ENCODE measurements at places on chromosomes 6 and 20.

DNA sequence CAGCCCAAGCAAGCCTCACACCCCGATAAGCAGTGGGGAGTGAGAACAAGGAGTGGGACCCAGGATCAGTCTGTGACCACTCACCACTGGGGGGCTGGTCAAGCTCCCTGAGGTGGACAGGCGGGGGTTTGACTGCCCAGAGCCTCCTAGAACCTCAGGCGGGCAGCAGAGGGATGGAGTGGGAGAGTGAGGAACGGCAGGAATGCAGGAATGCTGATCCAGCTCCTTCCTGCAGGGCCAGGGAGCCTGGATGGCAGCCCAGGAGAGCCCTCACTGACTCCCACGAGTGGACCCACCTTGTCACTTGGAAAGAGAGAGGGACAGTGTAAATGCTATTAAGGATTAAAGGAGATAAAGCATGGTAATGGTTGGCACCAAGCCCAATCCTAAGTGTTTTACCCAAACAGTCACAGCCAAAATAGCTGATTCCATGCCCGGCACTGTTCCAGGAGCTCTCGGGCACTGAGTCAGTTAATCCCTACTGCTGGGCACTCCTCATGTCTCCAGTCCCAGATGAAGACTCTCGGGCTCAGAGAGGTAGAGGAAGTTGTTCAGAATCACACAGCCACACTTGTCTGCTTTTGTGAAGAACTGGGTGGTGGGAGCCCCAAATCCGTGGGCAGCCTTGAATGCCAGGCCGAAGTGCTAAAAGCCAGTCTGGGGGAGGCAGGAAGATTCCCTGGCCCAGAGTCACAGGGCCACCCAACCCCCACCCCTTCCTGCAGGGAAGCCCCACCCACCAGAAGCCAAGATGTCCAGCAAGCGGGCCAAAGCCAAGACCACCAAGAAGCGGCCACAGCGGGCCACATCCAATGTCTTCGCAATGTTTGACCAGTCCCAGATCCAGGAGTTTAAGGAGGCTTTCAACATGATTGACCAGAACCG, 3.1 kb downstream of the MYL9 start:
- peak; percentile 47 for DNase-seq

GRCh38 chr20:25321262-25321831, 69.3 kb downstream of the ABHD12 start:
- DNase-seq, result no peak

GRCh38 chr6:34374508-34374907, 18.0 kb downstream of the NUDT3 start:
- DNase-seq, result no peak

GRCh38 chr6:40999569-40999968, 39.5 kb downstream of the UNC5CL start:
- peak; percentile 27 for DNase-seq

DNA sequence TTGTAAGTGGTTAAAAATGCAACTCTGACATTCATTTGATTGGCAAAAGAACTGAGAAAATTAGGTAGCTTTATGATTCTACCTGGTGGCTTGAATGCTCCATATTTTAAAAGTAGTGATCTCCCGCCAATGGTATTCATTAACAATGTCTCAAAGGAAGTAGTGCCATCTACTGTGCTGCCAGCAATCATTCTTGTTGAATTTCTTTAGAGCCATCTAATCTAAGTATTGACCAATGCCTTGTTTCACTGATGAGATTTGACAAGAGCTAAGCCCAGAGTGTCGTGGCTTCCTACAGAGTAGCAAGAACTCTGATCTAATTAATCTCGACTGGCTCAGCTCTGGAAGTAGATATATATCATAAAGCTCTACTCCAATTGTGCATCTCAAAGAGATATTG, 696.7 kb downstream of the C6orf118 start:
- DNase-seq, result no peak

GRCh38 chr6:170475118-170475517, 78.0 kb downstream of the PSMB1 start:
- no peak for DNase-seq

GRCh38 chr6:149906405-149906804, 8.5 kb upstream of the RAET1E start:
- no peak for DNase-seq

DNA sequence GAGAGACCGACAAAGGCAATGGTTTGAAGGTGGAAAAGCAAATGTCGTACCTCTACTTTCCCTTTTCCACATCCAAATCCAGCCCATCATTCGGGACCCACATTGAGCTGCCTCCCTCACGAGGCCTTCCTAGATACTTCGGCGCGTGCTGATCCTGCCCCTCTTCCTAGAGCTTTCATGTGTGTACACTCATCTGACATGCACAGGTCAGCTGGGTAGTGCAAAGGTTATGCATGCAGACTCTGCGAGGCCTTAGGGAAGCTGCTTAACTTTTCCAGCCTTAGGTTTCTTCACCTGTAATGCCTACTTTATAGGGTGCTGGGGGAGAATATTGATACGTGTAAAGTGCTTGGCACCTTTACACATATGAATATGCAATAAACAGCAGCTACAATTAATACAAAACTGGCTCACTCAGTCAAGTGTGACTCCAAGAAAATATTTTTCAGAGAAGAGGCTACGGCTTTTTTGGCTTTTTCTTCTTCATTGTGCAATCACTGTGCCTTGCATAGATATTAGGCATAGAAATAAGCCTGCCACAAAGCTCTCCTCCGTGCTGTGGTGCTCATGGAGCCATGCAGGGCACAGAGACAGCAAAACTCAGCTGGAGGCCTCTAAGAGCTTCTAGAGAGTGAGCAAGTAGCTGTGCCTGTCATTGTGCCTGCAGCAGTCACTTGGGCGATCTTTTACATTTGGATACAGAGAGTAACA, 3.6 kb upstream of the MANBAL start:
- no peak for DNase-seq

DNA sequence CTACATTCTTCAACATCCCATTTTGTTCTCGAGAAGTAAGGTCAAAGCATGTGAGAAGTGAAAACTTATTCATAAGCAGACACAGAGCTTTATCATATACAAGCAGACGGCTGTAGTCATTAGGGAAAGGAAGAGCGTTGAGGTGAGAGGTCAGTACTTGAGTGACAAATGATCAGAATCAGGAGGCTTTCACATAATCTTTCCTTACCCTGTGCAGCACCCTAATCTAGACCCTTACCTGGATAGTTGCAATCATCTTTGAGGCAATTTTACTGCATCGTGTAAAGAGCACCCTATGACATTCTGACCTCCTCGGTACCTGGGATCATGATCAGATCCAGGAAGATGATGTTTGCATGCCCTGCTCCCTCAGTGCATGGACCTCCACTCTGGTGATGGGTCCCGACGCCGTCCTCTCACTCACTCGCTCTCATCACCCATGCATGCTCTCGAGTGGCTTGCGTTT, 62.7 kb downstream of the RNF182 start:
- DNase-seq, result no peak

DNA sequence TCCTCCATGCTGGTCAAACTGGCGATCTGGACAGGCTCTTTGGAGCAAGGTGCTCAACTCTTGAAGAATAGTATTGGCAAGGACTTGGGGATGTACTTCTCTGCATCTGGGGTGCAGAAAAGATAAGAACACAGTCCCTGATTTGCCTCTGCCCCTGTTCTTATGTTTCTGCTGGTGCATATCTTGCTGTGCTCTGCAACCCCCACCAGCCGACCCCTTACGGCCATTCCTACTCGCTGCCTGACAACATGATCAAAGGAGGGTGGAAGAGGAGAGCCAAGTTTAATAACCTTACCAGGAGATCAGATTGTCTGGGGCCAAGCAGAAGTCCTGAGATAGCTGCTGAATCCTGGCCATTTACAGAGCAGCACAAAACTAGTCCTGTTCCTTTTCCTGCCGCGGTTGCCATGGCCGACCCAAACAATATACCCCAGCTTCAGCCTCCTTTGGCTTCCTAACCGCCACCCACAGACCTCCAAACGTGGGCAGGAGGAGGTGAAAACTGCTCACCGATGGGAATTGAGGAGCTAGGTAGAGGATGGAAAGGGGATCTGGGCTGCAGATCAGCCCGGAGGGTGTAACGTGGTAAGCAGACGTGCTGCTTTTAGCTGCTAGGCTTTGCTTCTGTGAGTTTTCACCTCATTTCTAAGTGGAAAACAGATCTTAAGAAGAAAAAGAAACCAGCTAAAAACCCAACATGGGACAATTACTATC, 60.9 kb downstream of the ATXN1 start:
- DNase-seq, result no peak

DNA sequence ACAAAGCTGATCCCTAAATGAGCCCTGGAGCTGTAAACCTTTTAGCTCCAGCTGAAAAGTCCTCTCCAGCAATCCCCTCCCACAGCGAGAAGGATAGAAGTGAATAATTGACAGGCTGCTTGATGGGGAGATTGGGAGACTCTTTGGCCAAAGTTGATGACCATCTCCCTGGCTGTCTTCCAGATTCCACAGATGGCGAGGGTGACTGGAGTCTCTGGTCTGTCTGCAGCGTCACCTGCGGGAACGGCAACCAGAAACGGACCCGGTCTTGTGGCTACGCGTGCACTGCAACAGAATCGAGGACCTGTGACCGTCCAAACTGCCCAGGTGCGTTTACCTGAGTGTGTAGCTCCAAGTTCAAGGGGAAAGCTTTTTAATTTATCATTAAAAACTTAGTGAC, 67.3 kb downstream of the ISM1 start:
- DNase-seq, result no peak

DNA sequence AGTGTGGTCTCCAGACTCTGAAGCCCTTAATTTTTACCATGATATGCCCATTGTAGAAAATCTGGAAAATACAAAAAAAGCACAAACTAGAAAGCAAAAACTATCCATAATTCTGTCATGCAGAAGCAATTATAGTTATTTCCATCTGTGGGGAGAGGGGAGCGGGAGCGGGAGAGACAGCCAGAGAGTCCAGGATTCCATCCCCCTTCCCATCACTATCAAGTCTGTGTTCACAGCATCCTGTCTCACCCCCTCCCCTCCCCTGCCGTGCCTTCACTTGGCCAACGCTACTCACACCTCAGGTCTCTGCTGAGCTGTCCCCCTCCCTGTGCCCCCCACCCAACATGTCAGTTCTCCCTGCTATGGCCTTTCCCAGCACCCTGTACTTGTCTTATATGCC, 14.5 kb downstream of the RIMS4 start:
- DNase-seq, result no peak

GRCh38 chr20:57429580-57430200, 38.5 kb downstream of the RBM38 start:
- DNase-seq, result no peak

DNA sequence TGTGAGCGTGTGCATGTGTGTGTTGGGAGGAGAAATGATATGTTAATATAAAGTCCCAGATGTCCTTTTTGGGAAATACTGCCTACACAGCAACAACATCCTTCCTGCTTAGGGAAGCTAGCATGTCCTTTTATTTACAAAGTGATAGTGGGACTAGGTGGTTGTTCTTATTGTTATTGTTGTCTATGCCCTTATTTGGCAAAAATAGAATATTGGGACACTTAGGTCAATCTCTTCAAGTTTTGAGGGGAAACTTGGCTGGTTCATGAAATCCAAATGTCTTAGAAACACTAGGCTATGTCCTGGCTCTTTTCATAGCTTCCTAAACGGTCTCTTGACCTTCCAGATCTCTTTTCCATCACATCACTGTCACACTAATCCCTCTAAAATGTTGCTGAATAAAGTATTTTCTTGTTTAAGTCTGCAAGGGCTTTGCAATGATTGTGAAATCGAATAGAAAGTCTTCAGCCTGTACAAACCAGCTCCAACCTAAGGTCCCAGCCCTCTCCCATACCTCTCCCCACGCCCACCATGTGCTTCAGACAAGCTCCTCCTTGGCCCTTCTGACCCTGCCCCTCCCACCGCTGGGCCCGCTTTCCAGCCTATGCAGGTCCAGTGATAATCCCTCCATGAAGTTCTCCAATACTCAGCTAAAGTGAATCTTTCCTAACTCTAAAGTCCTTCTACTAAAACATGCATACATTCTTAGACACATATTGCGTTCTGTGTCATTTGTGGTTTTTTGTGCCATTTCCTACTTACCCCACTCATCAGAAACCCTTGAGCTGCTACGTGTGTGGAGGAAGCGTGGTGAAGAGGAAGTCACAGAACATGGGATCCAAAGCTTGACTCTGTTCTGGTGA, 205.1 kb downstream of the LY86 start:
- DNase-seq, result no peak

- peak; percentile 58 for DNase-seq
These were observed 111.2 kb upstream of the PRDM1 start for GRCh38 chr6:105974986-105975385.

GRCh38 chr20:58824843-58825242, 25.9 kb downstream of the GNAS-AS1 start:
- no peak for DNase-seq

- no peak for DNase-seq
These were observed 41.1 kb upstream of the FANCE start for GRCh38 chr6:35411066-35411465.

- no peak for DNase-seq
These were observed 73.5 kb upstream of the SCGN start for GRCh38 chr6:25578538-25578937.

DNA sequence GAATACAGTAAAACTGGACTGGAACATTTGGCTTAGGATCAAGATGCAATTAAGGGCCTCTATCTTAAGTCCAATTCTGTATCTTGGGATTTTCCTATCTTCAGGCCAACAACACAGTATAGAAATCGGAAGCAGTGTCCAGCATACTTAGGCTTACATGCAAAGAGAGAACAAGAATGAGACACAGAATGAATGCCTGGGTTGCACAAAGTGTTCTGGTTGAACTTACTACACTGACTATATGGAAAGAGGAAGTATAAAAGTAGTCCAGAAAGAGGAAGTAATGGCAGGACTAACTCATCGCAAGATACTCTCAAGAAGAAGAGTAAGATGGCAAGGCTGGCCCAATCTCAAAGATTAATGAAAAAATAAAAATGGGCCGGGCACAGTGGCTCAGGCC, 87.6 kb downstream of the BTBD9 start:
- no peak for DNase-seq

DNA sequence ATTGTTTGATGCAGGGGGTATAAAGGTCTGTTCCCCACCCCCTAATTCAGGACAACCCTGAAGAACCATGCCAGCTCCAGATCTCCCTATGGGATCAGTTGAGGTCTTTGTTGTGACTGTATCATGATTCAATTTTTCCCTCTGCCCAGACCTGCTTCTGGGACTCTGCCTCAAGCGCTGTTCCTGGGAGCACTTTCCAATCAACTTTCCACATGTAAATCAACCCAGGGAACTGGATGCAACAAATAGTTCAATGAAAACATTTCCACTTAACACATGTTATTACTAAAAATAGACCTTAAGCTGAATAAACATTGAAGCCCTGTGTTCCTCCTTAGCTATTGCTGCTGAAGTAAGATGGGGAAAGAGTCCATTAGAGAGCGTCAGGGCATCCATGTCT, 139.5 kb downstream of the C6orf58 start:
- peak; percentile 14 for DNase-seq
